NCI-H2081 (cell line): ENCODE measurements at places on chromosomes 16 and 17.

GRCh38 chr16:86626966-86627365 is 48.6 kb downstream of the FOXL1 start:
- DNase-seq, result no peak

DNA sequence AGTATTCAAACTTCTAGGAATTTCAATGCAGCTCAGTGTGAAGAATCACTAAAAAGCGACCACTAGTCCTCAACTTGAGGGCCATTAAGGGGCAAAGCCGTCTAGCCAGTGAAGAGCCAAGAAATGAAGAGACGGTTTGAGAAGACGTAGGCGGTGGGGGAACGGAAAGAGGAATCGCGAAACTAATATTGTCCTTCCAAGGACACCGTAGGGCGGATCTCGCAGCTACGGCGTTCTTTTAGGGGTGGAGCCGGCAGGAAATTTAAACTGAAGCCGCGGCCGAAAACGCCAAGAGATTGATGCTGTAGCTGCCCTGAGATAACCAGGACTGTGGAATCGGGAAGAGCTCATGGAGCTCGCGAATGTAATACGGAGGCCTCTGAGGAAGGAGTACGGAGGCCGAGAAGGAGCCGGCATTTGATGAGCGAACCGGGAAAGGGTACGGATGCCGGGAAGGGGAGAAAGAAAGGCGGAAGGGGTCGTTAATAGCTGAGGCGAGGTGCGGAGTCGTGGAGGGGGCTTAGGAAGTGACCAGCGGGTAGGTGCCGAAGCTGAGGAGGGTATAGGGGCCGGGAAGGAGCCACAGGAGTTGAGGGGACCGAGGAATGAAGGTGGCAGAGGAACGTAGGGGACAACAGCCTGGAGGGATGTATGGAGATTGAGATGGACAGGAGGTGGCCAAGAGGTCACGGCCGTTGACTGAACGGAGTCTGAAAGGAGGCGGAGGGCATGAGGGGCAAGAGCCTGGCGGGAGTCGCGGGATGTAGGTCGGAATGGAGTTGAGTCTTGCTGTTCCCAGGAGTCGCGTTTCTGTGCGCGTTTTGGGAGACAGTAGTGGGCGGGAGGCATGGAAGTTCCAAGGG is at the start of gene DBF4B:
Gene DBF4B (plus strand): TSS at position 265 of the 863 bp plus-strand sequence. CDS start 156 bp downstream, at position 421.
- DNase-seq, result peak; percentile 95

- DNase-seq, result no peak
Observed at GRCh38 chr17:67015001-67015400, 29.4 kb upstream of the CACNG1 start.

DNA sequence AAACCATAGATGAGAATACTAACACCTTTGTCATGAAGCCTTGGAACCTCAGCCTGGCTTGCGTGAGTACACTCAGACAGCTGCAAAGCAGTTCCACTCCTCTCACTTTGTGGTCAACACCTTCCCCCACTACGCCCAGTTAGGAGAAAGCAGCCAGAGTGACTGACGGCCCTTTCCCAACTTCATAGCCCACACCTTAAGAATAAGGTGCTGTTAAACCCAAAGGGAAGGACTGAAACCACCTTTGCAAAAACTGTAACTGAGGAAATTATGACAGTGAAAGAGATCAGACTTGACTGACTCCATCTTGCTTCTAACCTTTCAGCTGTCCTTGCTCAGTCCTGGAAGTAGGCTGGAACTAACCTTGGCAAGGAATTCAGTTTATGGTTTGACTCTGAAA is 13.7 kb downstream of the N4BP1 start:
- no peak for DNase-seq

DNA sequence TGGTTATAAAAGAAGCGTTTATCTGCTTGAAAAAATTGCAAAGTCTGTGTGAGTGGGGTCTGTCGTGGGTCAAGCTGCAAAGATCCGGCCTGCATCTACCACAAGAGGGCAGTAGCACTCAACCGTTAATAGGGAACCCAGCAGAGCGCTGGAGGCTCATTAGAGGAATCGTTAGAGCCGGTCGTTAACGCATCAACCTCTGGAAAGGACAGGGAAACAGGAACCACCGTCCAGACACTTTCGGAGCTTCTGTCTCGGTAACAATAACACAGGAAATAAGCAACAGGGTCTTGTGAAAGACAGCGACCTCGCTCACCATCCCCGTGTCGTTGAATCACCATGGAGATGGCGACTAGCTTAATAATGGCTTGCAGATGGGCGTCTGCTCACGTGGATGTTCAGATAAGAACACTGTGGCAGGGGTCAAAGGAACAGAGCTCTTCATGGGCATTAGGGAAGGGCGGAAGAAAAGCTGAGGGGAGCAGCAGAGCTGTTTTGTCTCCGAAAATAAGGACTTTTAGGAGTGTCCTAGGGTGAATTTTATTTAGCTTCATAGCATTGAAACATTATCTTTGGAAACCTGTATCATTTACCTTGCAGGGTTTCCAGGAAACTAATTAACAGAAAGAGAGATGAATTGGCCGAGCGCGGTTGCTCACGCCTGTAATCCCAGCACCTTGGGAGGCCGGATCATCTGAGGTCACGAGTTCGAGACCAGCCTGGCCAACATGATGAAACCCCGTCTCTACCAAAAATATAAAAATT is 11.9 kb upstream of the NSRP1 start:
- peak; percentile 77 for DNase-seq

DNA sequence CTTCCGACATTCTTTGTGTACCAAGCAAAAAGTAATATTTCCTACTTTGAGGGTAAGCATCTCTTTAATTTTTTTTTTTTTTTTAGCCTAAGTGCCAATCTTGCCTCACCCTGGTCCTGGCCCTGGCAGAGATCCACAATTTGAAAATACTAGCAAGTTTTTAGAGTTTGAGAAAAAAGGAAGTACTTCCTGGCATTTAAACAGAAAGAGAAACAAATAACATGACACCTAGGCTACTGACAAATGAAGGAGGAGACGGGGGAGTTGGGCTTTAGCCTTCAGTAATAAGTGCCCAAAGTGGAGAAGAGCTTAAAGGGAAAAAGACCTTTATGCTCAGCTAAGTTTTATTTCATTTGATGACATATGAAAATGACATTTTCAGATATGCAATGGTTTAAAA is 92.8 kb downstream of the HS3ST3A1 start:
- DNase-seq, result no peak

DNA sequence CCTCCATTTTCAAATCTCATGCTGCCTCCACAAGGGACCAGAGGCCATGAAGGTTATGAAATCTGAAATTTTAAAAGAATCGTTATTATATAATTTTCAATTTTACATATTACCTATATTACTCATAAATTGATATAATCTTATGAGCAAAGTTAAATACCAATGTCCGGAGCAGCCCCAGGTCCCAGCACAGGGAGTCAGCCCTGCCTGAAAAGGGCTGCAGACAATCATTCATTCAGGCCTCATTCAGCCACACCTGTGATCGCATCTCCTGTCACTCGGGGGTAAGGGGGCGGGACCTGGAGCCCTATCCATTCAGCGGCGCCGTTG is 172.5 kb downstream of the AHSP start:
- DNase-seq, result peak; percentile 86

GRCh38 chr17:39627712-39628516 is 1.2 kb downstream of the PPP1R1B start:
- DNase-seq, result peak; percentile 63

DNA sequence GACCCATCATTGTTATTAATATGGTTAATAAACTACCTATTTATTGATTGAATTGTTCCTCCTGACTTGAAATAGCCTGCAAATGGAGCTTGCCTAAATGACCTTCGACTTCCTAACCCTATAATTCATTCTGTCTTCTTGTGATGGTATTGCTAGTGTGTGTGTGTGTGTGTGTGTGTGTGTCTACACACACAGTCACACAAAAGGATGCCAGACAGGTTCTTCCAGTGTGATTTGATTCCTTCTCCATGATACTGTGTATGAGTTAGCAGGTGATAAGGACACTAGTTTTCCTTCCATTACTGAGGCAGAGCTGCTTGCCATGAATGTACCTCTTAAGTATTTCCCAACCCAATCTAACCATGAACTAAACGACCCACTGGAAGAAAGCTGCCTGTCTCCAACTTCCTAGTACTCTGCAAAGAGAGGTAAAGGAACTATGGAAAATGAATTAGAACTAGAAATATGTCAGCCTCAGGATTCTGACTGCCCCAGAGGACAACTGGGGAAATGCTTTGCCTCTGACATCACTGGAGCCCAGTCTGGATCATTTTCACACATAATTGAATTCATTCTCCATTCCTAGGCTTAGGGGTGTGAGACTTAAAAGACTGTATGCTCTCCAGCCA is 3.5 kb upstream of the CDC6 start:
- DNase-seq, result no peak

DNA sequence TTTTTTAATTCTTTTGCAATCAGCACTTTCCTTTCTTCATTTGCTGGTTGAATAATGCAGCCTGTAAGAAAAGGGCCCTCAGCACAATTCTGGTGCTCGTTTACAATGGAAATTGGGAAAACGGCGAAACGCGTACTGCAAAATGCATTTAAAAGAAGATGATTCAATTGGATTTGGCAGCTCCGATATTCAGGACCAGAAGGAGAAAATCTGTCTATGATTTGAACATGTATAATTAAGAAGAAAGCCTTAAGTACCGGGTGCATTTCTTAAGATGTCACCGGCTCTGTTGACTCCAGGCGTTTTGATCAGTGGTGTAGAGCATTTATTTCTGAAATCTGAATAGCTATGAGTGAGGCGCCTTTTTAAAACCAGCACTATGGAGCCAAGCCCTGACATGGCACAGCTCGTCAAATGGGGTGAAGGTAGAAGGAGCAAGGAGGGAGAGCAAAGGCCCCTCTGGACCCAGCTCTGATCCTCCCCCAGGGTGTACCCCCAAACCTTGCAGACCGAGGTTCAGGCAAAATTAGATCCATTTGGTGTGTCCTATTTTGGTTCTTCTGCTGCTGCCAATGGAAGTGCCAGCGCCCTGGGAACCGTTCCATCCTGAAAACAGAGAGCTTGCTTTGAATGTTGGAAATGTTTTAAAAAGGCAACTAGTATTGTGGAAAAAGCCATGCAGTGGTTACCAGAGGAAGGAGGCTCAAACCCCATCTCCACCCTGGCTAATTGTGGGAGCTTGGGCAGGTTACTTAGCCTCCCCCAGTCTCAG is 161.4 kb upstream of the RPL38 start:
- no peak for DNase-seq

GRCh38 chr17:50238601-50239280 is 35.5 kb upstream of the TMEM92 start:
- DNase-seq, result no peak

DNA sequence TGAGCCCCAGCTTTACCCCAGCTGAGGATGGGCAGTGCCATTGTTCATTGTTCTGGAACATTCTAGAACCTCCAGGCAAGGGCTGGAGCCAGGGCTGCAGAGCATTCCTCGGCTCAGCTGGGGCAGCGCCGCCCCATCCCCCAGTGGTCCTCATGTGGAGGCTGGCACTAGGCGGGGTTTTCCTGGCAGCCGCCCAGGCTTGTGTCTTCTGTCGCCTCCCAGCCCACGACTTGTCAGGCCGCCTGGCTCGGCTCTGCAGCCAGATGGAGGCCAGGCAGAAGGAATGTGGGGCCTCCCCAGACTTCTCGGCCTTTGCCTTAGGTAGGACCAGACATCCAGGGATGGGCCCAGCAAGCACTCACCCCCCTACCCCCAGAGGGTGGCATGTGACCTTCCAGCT is at the start of gene TMEM95:
Gene TMEM95 (plus strand): TSS at position 104 of the 400 bp plus-strand sequence. CDS start 49 bp downstream, at position 153.
- no peak for DNase-seq

- DNase-seq, result peak; percentile 84
Observed at GRCh38 chr16:4116325-4117249, at the start of gene ADCY9. Gene ADCY9 (minus strand): TSS chr16:4116442. CDS start chr16:4115442, 1,000 bp downstream.

GRCh38 chr17:64741038-64741641 is 79.0 kb upstream of the SMURF2 start:
- DNase-seq, result no peak

DNA sequence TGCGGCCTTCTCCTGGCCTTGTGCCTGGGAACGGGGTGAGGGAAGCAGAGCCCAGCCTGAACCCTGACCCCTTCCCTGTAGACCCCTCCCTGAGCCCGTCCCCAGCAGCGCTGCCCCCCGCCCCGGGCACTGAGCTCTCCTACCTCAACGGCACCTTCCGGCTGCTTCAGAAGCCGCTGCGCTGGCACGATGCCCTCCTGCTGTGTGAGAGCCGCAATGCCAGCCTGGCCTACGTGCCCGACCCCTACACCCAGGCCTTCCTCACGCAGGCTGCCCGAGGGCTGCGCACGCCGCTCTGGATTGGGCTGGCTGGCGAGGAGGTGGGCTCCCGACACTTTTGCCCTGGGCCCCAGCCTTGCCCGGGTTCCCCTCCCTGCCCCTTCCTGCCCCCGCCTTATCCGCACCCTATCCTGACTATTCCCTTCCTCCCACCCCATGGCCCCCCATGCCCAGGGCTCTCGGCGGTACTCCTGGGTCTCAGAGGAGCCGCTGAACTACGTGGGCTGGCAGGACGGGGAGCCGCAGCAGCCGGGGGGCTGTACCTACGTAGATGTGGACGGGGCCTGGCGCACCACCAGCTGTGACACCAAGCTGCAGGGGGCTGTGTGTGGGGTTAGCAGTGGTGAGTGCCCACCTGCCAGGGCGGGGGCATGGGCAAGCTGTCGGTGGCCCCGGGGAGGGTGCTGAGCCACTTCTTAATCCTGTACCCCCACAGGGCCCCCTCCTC is 62.1 kb downstream of the MRC2 start:
- DNase-seq, result no peak

DNA sequence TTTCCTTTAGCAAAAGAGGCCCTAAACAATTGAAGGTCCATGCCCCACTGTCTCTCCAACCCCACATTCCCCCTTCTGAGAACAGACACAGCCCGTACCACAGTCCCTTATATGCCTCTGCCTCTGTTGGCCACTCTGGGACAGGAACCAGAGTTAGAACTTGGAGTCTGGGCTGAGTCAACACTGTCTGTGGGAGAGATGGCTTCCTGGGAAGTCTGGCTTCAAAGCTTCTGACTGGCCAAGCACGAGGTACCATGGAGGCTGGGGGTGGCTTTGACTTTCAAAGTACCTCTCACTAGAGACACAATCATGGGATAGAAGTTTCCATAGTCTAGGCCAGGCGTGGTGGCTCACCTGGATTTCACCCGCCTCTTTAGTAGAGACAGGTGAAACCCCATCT is 14.9 kb upstream of the SPOP start:
- no peak for DNase-seq

GRCh38 chr17:59417452-59417851 is 86.0 kb downstream of the YPEL2 start:
- DNase-seq, result no peak

GRCh38 chr16:64870859-64871258 is 251.0 kb downstream of the CDH11 start:
- DNase-seq, result no peak

DNA sequence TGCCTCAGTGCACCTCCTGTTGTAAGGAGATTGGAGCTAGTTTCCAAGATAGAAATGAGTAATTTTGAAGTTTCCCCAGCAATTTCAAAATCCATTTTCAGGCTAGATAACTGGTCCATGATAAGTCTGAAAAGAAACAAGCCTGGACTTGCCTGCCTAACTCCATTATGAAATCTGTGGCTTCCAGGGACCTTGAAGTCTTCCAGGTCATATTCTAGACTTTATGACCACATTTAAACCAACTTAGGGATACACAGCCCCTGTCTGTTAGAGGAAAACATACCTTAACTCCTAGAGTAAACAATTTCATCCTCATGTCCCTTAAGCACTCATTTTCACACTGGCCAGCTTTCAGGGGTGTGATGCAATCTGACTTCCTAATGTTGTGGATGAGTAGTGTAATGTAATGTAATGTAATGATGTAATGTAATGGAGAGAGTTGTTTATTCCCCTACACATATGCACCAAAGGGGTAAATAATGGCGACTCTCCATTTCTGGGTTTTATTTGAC is 96.7 kb upstream of the FAM20A start:
- no peak for DNase-seq
